ENCODE measurements at places on chromosomes 3 and 15. TPM values are rescaled to one million over a fixed set of nuclear protein-coding genes. Genes with fewer than 3 reads are reported as not detected.

- no peak for DNase-seq
These were observed 398.3 kb upstream of the NAALADL2 start for GRCh38 chr3:174460831-174461230.

The SLC4A7 gene
- 438 TPM for total RNA-seq

The TNFSF10 gene
- total RNA-seq: 4.7 TPM

GRCh38 chr3:70233112-70233511 is 79.3 kb downstream of the MDFIC2 start:
- no peak for DNase-seq

The CKMT1A gene
- total RNA-seq: 5.6 TPM

- no peak for DNase-seq
These were observed 18.9 kb downstream of the SRGAP3 start for GRCh38 chr3:9230596-9230995.

DNA sequence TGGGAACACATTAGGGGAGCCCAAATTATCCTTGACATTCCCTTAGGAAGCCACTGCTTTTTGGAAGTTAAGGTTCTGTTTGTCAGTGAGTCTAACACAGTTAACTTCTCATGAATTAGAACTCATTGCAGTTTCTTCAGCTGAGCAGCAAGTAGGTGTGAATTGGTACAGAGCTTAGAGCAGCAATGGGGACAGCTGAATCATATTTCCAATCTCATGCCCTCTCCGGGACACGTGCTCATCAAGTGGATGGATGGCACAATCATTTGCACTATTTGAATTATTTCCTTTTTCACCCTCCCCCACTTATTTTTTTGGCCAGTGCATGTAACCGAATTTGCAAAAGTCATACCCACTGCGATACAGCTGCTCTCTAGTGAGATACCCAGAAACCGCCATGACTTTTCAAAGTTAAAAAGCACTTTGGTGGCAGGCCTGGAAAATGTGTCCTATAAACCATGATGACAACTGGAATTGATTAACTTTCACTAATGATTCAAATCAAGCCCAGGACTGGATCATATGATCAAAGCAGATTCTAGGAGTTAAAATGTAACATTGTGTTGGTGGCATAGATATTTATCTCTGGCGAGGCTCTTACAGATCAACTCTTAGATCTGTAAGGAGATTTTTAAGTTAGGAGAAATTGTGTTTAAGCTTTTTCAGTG is 76.4 kb downstream of the EBLN2 start:
- no peak for DNase-seq

DNA sequence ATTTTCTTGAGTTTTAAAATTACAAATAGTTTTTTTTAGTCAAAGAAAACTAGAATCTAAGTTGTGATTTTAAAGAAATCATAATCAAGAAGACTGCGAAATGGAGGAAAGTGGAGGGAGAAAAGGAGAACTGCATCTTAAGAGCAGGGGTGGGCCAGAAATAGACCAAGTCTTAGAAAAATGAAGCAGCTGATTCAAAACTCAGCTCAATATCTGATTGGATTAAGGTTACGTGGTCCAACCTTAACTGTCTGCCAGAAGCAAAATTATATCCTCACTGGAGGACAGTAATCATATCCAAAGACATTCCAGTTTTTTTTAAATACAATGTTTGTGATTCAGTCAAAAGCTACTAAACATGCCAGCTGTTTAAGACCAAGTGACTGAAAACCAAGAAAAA is 41.4 kb downstream of the CHSY1 start:
- no peak for DNase-seq

The CDHR4 gene
- not detected for total RNA-seq

DNA sequence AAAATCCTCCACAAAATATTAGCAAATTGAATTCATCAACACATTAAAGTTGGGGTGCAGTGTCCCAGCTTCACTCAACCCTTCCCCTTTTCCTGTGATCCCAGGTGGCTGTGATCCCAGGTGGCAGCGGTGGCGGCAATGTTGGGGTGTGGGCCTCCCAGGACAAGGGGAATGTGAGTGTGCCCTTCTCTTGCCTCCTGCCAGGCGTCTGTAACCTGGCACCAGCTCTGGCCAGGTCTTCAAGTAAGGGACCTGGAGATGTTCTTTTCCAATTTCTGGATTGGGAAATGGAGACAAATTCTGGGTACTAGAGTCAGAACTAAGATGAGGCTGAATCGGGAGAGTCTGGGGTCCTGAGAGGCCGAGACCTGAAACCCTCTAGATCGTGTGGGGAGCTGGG is 20.1 kb downstream of the GOLGA6A start:
- DNase-seq: no peak

DNA sequence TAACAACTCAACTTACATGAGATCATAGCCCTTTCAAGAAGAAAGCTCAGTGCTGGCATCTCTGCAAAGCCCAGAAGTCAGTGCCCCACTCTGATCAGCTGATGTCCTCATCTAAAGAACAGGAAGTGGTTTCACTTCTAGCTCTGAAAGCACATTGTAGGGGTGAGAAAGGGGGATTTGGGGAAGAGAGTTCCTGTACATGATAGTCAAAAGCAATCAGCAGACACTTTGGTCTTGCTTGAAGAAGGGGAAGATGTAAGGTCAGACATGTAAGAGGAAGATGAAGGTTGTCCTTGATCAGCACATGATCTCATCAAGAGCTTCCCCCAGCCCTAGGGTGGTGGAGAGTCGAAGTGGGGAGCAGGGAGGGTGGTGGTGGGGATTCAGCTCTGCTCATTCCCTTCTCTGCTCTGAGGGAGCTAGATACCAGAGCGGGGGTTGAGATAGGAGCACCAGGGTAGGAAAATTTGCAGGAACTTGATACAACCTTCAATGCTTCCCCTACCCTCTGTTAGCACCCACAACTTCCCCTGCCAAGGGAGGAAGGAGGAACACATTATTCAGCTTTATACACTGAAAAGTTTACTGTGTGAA is 76.4 kb upstream of the ETV5 start:
- no peak for DNase-seq

- no peak for DNase-seq
These were observed 644 bp upstream of the MASP1 start for GRCh38 chr3:187292181-187292580.

Data from occipital lobe (tissue), 3 donors.